ENCODE measurements at places on chromosomes 5 and 9.

GRCh38 chr9:133822430-133823065, 84.4 kb upstream of the SARDH start:
- no peak for DNase-seq

DNA sequence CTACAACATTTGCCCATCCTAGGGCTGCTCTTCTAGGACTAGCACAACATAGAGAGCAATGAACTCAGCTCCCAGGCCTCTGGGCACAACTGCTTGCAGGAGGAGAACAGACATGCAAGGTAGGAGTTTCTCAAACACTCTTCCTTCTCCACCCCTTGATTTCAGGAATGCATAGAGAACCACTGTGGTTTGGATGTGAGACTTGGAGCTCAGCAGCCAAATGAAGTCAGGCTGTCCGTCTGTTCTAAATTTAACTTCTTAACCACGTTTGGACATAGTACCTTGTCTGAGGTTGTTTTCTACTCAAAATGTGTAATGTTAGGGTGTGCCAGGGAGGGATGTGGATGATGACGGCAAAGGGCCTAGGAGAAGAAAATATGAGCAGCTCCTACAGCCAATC, 515.1 kb upstream of the TNC start:
- no peak for DNase-seq

DNA sequence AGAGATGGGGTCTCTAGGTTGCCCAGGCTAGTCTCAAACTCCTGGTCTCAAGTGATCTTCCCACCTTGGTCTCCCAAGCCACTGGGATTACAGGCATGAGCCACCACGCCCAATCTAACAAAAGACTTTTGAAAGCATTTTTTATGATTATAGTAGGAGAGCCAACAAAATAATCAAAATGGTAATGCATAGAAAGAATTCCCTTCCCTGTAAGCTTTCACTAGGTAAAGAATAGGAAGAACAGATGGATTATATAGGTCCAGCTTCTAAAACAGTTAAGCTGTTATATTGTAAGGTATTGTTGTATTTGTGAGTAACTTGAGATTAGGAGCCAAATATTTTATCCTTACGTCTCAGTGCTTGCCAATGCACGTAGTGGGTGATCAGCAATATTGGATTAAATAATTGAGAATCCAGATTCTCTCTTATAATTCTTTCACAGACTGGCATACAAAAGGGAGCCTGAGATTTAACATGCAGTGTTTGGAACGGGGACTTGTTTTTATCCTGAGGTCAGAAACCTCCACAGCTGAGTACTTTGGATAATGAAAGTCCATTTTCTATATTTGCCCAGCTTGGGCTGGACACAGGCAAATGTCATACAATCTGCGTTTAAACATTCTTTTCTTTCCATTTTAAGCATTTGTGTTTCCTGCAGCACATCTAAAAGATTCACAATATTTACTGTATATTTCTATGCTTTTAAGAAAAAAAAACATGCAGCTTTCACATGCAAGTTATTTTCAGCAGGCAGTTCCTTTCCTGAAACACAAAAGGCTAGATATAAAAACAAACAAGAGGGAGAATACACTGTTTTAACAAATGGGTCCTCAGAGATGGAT, 238.4 kb downstream of the ARRDC3 start:
- DNase-seq = no peak

DNA sequence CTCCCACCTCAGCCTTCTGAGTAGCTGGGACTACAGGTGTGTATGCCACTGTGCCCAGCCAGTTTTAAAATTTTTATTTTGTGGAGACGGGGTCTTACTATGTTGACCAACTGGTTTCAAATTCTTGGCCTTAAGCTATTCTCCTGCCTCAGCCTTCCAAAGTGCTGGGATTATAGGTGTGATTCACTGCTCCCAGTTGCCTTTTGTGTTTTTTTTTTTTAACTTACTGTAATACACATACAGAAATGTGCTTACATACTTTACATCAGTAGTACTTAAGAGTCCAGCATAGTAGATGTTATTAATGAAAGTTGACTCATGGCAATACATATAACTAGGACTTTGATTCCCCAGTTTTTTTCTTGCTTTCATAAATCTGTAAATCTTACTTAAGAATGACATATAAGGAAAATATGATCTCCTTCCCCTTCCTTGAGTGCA, 4.7 kb downstream of the MAN2A1 start:
- no peak for DNase-seq

DNA sequence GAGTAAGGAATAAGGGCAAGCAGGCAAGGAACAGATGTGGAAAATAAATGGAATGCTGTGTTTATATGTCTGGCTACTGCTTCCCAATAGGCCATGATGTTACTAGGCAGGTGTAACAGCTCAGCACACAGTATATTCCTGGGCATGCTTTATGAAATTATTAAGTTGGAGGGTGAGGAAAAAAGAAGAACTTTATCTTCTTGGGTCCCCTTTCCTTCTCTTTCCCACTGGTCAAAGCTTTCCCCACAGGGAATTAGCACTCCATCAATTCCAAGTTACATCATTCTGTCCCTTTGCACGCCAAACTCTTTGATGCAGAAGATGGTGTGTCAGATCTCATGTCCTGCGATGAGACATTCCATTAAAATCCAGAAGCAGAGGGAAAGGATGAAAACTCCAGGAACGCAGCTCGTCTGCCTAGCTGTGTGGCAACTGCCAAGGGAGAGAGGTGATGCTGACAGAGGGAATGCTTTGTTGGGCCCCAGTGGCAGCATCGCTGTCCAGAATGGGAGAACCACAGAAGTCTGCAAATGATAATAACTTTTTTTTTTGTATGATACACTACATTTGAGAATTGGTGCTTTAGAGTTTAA, 447.3 kb upstream of the ARRDC3 start:
- DNase-seq = no peak

DNA sequence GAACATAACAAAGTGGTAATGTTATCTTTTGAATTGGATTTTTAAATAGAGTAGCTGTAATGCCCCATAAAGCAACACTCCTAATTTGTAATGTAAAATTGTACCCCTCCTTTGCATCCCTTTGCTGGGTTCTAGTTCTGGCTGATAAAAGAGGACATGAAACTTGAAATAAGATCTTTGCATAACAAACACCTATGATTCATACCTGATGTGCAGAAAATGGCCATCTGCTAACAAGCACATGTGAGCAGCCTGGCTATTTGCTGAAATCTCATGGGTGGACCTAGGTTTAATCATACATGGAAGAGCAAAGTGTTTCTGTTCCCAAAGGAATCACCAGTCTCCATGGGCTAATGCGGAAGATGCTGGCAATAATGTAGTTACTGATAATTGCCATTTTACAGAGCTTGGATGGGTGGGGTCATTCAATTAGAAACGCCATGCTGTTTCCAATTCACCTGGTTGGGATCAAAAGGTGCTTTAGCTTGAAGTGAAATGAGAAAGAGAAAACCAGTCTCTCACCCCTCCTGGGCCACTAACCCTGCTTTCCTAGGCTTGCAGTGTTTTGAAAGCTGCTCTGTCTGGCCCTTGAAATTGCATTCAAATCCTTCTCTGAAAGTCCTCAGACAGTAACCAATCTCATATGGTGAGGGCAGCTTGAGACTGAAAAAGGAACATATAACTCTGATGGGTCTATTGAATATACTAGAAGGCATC, 585.1 kb downstream of the TLE4 start:
- DNase-seq = no peak

- no peak for DNase-seq
These were observed 500.2 kb upstream of the ADAMTS16 start for GRCh38 chr5:4639946-4640345.

DNA sequence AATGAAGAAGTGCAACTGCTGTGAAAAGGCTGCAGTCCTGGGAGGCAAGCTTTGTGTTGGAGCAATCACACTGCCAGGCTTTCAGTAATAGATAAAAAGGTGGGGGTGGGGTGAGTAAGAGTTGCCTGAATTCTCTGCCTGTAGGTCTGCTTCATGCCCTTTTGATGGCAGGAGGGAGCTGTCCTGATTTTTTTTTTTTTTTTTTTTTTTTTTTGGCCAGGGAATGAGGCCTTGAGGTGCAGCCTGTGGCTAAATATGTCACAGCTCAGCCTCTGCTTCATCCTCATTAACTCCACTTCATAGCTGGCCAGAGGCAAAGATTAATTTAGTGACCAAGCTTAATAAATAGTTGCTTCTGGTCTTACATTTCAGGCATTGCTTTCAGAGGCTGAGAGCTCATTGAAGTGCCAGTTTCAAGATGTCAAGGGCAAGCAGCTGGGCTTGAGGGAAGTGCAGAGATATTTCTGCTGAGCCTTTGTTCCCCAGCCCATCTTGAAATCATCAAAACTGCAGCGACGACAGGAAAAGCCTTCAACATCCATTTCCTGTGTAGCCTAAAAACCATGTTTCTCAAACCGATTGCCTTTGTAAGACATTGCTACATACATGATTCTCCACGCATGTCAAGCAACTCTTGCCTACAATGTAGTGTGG, 134.7 kb downstream of the MACIR start:
- no peak for DNase-seq

- no peak for DNase-seq
These were observed 53.7 kb downstream of the KDM4C start for GRCh38 chr9:6811436-6811835.

GRCh38 chr9:20990867-20991266, 40.6 kb downstream of the HACD4 start:
- no peak for DNase-seq

DNA sequence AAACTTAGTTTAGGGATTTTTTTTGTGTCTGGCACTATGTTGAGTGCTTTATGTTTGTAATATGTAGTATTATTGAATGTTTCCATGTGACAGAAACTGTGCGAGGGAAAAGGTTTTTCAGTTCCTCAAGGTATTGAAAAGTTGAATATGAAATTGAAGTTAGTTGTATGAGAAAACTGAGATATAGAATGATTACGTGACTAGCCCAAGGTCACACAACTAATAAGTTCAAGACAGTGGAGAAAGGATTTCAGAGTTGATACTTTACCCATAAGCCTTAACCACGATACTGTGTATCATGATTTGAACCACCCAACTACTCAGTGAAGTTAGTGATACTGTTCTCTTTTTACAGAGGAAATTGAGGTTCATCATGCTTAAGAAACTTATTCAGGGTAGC, 5.7 kb downstream of the NIPBL start:
- DNase-seq = no peak

DNA sequence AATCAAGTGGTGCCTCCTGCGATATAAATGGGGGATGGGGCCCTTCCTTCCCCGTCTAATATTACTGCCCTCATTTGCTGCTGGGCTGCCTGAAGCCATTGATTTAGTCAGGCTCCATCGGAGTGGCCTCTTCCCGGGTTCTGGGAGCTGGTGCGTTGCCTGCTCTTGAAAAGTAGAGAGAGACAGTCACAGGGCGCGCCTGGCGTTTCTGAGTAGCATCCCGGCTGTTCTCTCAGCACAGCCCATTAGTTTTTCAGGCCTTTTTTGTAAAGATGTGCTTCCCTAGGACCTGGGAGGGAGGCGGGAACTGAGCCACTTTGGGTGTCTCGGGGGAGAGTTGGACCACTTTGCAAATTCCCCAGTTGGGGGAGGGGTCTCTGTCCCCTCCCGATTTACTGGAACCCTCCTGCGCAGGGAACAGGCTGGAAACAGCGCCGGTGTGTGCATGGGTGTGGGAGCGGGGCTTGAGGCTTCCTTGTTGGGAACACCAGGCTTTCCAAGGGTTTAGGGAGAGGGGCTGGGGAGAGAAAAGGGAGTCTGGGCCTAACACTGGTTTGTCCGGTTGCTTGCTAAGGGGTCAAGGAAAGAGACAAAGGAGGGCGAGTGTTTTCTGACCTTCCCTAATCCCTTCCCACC, 4.7 kb downstream of the PRDM6 start:
- DNase-seq = no peak

- DNase-seq = no peak
These were observed 126.1 kb downstream of the OLFM1 start for GRCh38 chr9:135213566-135213965.

- no peak for DNase-seq
These were observed 16.2 kb downstream of the SFXN1 start for GRCh38 chr5:175494264-175495183.

DNA sequence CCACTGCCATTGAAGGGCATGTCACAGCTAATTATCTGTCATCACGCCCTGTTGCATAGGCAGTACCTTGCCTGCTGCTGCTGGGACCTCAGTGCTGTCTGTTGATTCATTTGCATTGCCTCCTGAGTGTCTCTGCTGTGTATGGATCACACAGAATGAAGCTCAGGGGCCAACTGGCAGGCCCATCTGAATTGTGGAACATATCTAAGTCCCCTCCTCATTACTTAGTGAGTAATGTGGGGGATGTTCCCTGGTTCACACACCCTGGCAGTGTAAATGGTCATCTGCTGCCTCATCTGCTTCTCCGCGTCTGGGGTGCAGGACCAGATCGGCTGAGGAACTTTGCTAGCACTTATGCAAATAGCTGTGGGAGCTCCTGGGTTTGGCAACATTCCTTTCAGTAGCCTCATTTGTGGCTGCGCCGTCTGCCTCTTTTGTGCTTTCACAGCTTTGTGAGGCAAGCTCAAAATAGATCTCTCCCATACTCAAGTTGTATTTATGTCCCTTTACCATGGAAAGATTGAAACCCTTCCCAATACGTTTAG, 25.4 kb downstream of the TYRP1 start:
- no peak for DNase-seq

- no peak for DNase-seq
These were observed 181.1 kb downstream of the KDM4C start for GRCh38 chr9:6938873-6939272.

DNA sequence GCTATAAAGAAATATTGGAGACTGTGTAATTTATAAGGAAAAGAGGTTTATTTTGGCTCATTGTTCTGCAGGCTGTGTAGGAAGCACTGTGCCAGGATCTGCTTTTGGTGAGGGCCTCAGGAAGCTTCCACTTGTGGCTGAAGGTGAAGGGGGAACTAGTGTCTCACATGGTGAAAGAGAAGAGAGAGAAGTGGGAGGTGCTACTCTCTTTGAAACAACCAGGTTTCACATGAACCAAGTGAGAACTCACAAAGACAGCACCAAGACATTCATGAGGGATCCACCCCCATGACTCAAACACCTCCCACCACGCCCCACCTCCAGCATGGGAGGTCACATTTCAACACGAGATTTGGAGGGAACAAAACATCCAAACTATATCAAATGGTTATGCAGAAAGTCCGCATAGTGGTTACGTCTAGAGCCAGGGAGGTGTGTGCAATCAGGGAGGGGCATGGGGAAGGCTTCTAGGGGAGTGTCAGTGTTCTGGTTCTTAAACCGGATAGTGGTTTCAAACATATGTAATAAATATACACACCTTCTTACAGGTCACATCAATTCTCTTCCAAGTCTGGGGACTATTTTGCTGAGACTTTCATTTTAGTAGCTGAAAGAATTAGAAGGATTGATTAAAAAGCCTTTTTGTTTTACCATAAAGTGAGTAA, 113.0 kb downstream of the TRIO start:
- DNase-seq = no peak

DNA sequence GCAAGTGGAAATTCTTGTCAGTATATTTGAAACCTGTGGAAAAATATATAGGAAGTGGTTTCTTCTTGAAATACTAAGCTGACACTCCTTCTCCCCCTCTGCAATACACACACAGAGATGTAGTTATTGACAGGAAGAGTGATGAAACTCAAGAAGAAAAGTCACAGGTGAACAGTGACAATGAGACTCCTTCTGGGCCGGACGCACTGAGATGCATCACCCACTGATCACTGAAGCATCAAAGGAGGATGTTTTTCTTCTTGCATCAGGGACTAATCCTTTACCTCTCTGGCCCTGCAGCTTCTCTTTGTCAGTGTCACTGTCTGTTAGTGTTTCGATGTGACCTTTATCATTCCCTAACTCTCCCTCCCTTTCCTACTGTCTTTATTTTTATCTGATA, 1864.2 kb upstream of the C9orf72 start:
- no peak for DNase-seq

- no peak for DNase-seq
These were observed 36.0 kb upstream of the STXBP1 start for GRCh38 chr9:127575875-127576778.

- no peak for DNase-seq
These were observed 89.4 kb downstream of the NR3C1 start for GRCh38 chr5:143314099-143314498.

- no peak for DNase-seq
These were observed 559.6 kb downstream of the CETN3 start for GRCh38 chr5:89849830-89850512.

Measured in activated CD4-positive, CD25-positive, alpha-beta regulatory T cell (primary cell).